ENCODE measurements at places on chromosomes 5 and 9.
A peak's percentile ranks its signal among the peaks of the same experiment; 100 is the strongest.

DNA sequence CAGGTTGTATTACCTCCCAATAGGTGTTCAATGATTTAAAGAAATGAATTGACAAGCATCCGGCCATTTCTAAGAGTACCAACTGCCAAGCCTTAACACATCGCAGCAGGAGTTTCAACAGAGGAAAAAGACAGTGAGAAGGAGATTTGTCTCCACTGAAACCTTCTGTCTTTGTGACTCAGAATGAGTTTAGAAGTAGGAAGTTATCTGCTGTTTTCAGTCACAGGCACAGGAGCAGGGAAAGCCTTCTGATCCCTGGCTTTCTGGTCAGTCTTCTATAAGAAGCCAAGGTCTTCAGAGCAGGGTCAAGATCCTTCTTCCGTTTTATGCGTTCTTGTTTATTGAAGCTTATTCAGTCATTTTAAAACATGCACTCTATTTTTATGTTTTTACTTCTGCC is 390.7 kb upstream of the PCSK5 start:
- no peak for DNase-seq

DNA sequence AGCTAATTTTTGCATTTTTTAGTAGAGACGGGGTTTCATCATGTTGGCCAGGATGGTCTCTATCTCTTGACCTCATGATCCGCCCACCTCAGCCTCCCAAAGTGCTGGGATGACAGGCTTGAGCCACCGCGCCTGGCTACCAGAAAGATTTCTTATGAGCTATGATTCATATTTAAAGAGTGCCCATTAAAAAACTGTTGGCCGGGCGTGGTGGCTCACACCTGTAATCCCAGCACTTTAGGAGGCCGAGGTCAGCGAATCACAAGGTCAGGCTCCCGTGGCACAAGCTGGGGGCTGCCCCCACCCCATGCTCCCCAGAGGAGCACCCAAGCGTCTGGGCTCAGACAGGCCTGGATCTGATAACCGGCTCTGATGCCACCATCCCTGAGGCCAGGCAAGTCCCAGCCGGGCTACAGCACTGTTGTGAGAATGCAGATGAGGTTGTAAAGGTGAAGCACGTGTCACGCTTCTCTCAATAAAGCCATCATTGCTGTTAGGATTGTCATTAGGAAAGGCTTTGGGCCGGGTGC is 13.9 kb downstream of the QRFP start:
- DNase-seq, result no peak

GRCh38 chr5:76715486-76715735 is 515 bp upstream of the F2R start:
- DNase-seq, result no peak

GRCh38 chr5:98768160-98768959 is 5.1 kb upstream of the RGMB start:
- DNase-seq, result peak; percentile 74

- no peak for DNase-seq
Measured at GRCh38 chr9:127369428-127369827, 27.5 kb upstream of the SLC2A8 start.

DNA sequence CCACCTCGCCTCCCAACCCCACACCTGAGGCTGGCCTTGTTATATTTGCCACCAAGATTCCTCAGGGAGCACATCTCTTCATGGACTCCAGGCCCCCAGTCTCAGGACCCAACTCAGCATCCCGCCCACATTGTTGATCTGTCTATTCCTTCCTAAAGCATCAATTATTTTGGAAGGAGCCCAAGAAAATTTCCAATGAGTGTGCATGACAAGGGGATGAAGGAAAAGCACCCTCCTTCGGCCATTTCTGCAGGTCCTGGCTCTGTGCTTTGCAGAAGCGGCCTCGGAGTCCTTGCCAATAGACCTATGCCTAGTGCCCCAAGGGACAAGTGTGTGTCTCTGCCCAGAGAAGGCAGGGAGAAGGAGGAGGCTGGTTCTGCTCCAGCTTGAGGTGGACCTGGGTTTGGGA is 273.2 kb downstream of the GADD45G start:
- DNase-seq, result peak; percentile 19

GRCh38 chr5:6601271-6601670 is 31.6 kb downstream of the NSUN2 start:
- no peak for DNase-seq

DNA sequence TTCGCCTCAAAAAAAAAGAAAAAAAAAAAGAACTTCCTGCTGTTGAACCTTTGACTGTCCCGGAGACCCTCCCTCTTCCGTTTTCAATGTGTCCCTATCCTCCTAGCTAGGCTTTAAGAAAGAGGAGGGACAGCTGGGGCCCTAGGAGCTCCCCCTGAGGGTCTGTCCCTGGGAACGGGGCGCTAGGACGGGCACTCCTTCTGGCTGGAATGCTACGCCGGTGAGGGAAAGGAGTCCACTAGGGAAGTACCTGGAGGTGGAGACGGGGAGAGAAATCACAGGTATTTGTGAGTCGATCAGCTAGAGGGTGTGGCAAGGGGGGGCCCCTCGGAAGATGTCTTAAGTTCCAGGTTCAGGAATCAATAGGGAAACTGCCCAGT is 4.6 kb downstream of the SIT1 start:
- peak; percentile 73 for DNase-seq

DNA sequence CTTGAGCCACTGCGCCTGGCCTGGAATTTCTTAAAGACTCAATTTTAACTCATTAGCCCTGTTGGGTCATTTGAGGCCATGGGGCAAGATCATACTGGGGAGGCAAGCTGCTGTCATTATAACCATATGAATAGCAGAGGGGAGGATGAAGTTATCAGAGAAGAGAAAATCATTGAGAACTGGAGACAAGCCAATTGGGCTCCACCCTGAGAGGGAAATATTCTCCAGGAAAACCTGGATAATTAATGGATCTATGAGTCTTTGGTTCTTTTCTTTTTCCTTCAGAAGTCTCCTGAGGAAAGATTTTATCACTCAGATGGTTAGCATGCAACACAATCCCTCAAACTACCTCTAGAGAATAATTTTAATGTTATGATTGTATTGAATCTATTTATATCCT is 569.6 kb upstream of the TUSC1 start:
- DNase-seq, result no peak

DNA sequence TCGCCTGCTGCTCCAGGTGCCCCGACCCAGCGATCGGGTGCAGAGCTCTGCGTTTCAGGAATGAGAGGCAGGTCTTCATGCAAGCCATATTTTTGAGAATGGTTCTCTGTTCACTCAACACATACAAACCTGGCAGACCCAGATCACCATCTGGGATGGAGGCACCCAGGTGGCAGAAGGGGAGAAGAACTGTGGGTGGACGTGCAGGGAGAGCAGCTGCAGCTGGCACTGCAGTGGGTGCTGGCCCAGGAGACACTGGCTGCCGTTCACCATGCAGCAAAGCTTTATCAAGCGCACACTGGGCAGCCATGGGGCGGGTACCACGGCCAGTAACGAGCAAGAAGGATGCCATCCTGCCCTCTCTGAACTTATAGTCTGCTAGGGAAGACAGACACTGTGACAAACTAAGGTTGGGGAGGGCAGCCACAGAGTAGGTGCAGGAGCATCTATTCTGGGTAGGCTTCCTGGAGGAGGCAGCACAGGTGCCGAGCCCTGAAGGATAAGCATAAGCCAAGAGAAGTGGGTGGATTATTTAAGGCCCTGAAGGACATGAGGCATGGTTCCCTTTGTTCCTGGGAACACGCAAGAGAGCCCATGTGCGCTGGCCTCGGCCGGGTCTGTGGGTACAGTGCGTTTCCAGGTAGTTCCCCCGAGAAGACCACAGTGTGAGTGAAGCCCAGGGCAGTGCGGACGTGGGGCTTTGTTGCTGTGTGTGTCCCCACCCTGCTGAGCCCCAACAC is 46.2 kb upstream of the FCN2 start:
- no peak for DNase-seq

GRCh38 chr5:77881528-77881927 is 105.4 kb upstream of the TBCA start:
- DNase-seq, result no peak

DNA sequence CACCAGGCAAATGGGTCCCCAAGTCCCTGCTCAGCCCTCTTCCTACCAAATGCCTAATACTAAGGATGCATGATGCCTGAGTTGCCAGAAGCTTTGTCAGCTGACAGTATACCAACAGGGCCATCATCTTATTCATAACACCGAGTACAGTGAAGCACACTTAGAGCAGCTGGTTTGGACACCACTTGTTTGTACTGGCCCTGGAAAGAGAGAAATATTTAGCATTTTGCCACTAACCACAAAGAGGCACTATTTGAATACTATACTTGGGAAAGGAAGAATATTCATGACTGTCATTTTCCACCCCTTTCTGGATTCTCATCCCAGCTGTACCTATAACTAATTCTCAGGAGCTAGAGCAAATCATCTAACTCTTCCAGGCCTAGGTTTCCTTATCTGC is 364.4 kb upstream of the KIF2A start:
- DNase-seq, result no peak

DNA sequence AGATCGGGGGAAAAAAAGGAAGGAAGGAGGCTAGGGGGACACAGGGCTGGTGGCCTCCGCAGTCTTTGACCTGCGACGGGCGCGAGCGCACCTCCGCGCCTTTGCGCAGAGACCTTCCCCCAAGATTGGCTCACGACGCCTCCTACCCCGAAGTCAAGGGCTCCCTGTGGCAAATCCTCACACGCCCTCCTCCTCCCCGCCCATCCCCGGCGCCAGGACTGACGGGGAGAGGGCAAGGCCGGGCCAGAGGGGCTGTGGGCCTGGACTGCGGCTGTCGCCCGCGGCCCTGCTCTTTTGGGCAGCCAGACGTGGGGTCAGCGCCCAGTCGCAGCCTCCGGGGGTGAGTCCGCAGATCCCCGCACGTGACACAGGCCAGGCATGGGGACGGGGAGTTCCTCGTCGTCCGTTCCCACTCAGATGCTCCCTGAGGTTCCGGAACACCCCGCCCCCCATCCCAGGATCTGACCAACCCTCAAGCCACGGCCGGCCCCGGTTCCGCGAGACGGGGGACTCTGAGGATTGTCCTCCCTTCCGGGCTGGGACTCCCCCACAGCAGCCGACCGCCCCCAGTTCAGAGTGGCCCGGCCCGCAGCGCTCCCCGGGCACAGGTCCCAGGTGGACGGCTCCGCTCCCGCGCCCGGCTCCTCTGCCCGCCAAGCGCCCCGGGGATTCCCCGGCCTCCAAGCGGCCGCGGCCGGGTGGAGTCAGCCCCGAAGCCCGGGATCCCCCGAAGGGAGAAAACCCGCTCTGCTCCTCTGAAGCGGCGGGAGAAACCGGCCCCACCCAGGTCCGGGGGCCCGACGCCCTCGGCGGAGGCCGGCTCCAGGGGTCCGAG is 543 bp upstream of the ANKRD33B start:
- DNase-seq, result peak; percentile 68

DNA sequence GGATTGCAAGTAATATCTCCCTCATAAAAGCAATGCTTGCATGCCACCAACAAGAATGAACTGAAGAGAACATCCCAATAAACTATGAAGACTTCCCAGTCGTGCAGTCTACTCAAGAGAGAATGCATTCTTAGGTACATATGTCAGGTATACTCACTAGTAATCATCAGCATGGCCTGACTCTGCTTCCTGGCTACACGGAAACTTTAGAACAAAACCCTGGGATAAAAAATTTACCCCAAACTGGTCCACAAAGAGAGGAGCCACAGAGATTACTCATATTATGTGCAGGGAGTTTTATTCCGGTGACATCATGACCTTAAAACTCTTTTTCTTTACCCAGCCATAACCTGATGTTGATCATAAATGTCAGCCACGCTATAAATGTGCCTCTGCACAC is 57.5 kb upstream of the PAPPA start:
- DNase-seq, result no peak

DNA sequence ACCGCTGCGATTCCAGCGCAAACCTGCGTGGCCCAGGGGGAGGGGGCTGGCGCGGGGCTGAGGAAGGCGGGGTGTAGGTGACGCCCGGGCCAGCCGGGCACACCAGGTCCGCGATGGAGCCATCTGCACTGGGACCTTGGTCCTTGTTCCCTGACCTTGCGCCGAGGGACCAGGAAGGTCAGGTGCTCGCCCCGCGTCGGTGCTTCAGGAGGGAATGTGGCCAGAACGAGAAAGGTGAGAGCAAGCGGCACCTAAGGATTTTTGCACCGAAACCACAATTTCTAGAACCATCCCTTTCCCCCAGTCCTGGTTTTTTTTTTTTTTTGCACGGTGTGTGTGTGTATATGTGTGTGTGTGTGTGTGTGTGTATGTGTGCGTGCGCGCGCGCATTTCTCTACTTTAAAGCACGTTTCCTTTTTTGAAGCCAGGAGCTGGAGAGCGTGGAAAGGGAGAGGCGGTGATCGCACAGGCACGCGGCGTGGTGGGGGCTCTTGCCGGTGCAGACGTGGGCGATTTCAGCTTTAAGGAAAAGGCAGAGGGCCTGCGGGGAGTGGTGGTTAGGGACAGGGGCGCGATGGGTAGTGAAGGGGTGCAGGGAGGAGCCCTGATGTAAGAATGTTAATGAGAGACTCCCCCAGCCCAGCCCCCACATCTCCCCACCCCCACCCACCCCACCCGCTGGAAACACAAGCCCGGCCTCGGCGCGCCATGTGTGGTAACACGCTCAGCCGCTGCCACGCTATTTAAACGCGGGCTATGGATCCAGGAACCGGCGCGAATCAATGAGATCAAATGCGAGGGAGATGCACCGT is at the start of gene NPR3:
Gene NPR3, plus strand, starts transcription at position 772 of the 812 bp plus-strand sequence. CDS start 456 bp downstream, outside the sequence.
- DNase-seq, result peak; percentile 66

DNA sequence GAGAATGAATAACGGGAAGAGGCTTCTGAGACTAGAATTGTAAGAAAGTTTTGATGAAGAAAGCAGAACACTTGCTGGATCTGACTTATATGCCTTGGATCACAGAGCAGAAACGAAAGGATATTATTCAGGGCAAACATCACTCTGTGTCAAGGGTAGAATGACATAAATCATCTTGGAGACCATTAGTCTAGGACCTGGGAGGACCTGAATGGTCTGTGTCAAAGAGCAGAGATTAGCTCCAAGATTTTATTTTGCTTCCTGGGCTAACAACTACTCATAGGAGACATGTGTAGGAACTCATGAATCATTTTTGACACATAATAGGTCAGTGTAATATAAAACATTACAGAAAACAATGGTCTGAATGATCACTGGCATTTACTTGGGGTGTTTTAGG is 417.9 kb downstream of the SLCO4C1 start:
- DNase-seq, result no peak

DNA sequence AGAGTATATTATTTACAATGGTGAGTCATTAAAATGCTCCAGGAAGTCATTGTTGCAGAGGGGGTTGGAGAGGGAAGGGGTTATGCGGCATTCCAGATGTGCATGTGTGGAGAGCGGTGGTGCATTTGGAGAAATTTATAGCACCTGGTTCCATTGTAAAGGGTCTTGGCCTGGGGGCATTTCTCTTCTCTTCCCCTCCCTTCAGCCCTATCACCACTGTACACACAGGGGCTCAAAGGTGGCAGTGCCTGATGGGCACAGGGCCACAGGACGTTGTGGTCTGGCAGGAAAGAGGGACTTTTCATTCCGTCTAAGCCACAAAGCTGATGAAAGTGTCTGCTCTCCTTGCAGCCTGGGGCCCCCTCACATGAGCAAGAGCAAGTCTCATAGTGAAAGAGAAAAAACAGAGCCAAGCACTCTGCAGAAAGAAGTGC is 442.4 kb upstream of the ZNF462 start:
- no peak for DNase-seq

GRCh38 chr5:91742550-91742949 is 359.4 kb upstream of the ARRDC3 start:
- DNase-seq, result no peak
